Subcutaneous preadipocyte (primary cell): ENCODE measurements at places on chromosomes 4 and X. TPM values are rescaled to one million over a fixed set of nuclear protein-coding genes. Genes with fewer than 3 reads are reported as not detected.

Gene SPANXN3
- total RNA-seq: not detected in 2 replicates

Gene PPEF2
- total RNA-seq: under 0.01 TPM in 1 of 2 replicates, not detected in the other

Gene EDNRA
- 6.6 and 6.8 TPM in 2 replicates for total RNA-seq

Gene MRFAP1
- total RNA-seq: 83.5 and 86.3 TPM in 2 replicates

Gene PHEX
- total RNA-seq: 0.78 and 1.1 TPM in 2 replicates

Gene TGIF2LX
- total RNA-seq: not detected in 2 replicates

Gene CENPVL2
- under 0.01 TPM in 1 of 2 replicates, not detected in the other for total RNA-seq

Gene CRMP1
- total RNA-seq: under 0.01 TPM in 1 of 2 replicates, not detected in the other

Gene TRPC3
- under 0.01 TPM in 1 of 2 replicates, not detected in the other for total RNA-seq

Gene TMEM192
- 5.1 and 7.0 TPM in 2 replicates for total RNA-seq

Gene SLC6A14
- not detected in 2 replicates for total RNA-seq

Gene SOWAHB
- total RNA-seq: not detected in 2 replicates

Gene PIN4
- 6.2 and 10.4 TPM in 2 replicates for total RNA-seq

Gene SMIM43
- under 0.01 and 0.20 TPM in 2 replicates for total RNA-seq

Gene PWWP3B
- total RNA-seq: not detected in 2 replicates

Gene SORCS2
- under 0.01 TPM in 2 replicates for total RNA-seq

Gene DGKK
- total RNA-seq: not detected in 2 replicates

Gene HS3ST1
- not detected in 2 replicates for total RNA-seq
